ENCODE measurements at places on chromosomes 13 and 19.

- no peak for DNase-seq
Measured at GRCh38 chr13:53167561-53167960, 138.9 kb downstream of the OLFM4 start.

- no peak for DNase-seq
Measured at GRCh38 chr19:18849838-18850400, 18.2 kb downstream of the UPF1 start.

DNA sequence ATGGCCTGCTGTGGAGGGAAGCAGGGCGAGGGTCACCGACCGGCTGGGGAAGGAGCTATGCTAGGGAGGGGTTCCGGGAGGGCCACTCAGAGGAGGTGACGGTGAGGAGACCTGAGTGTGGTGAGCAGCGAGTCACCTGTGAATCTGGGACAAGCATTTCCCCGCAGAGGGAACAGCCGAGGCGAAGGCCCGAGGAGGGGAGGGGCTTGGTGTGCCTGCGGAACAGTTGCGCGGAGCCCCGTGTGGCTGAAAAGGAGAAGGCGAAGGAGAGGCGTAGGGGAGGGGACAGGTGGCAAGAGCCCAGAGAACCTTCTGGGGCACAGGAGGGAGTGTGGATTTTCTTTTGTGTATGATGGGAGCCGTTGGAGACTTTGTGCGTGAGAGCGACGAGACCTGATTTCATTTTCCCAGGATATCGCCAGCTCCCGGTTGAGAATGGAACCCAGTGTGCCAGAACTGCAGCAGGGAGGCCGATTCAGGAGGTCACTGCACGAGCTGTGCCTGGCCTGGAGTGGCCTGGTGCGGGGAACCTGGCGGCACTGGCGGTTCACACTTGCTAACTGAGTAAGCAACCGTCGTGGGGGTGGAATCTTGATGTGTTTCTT, 117.7 kb upstream of the ZNF507 start:
- DNase-seq: no peak

DNA sequence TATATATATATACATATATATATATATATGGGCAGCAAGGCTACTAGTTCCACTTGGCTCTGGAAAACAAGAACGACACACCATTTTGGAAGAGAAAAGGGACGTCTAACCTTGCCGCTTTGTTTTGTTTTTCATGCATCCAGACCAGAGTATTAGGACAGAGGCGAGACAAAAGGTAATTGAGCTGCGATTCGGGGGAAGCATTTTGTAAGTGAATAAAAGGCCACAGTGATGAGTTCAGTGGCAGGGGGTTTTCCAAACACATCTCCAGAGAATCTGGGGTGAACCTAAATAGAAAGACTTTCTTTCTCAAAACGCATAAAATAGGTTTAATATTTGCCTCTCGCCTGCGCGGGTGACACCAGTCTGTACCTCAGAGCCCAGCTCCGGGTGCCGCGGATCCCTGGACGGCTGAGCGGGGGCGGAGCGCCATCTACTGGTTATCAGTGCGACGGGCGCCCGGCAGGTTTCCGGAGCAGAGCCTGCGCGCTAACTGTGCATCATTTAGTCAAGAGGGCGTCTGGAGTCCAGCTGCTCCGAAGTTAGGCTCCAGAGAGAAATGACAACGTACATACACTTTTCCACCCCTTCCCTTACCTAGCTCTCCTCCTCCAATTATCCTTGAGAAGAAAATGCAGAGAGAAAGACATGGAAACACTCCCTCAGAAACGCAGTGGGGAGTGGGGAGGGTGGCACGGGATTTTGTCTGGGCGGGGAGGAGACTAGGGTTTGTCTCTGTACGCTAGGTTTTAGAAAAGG, 262.3 kb downstream of the TBC1D4 start:
- peak; percentile 64 for DNase-seq

- DNase-seq: peak; percentile 77
Measured at GRCh38 chr19:32691952-32692726, 518 bp downstream of the NUDT19 start.

DNA sequence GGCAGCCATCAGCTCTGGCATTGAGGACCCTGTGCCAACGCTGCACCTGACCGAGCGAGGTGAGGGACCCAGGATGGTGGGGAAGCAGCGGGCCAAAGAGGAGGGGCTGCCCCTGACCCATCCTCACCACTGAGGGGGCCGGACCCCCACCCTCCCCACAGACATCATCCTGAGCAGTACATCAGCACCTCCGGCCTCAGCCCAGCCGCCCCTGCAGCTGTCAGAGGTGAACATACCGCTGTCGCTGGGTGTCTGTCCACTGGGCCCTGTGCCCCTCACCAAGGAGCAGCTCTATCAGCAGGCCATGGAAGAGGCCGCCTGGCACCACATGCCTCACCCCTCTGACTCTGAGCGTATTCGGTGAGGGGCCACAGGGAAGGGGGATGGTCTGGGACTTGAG, 7.3 kb downstream of the LENG1 start:
- DNase-seq: no peak

GRCh38 chr13:43757266-43757665, 29.5 kb downstream of the ENOX1 start:
- no peak for DNase-seq

- no peak for DNase-seq
Measured at GRCh38 chr13:100470866-100471505, 117.6 kb downstream of the GGACT start.

DNA sequence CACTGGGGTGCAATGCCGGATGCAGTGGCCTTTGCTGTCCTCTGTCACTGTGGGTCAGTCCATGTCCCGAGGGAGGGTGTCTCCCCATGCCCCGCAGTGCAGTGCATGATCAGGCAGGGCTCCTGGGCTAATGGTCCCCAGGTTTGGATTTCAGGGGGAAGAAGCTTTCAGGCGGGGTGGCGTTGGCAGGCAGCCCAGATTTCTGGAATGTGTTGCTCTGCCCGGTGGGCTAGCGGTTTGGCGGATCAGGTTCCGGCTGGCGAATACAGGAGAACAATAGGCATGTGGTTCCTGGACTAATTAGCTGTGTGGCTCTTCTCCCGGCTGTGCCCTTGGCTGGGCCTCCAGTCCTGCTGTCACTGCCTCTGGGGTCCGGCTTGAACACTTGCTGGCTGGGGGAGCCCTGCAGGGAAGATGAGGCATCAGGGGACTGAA, 141.3 kb downstream of the FGF9 start:
- no peak for DNase-seq

DNA sequence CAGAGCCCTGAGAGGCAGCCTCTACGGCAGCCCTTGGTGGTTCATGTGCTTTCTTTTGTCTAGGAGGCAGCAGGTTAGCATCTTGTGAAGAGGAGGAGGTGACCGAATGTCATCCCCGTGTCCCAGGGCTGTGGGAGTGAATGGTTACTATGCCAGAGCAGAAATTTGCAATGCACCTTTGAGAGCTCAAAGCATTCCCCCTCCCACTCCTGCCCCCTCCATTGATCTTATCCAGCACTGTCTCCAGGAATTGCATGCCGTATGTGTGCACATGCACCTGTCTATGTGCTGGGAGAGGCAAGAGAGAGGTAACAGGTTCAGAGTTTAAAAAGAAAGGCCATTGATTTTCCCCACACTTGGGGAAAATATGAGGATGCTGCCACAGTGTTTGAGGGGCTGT, 10.2 kb downstream of the RASL11A start:
- no peak for DNase-seq

GRCh38 chr13:114152285-114152645, 19.8 kb upstream of the RASA3 start:
- DNase-seq: no peak

- no peak for DNase-seq
Measured at GRCh38 chr19:4060621-4061177, 6.0 kb downstream of the ZBTB7A start.

- no peak for DNase-seq
Measured at GRCh38 chr19:51781999-51782398, 13.0 kb upstream of the FPR3 start.

GRCh38 chr19:13795595-13796300, 505 bp downstream of the ZSWIM4 start:
- peak; percentile 39 for DNase-seq

All from DMS53 (cell line).